ENCODE measurements at places on chromosomes 7 and 10.

GRCh38 chr10:91713461-91714072, 80.7 kb upstream of the PPP1R3C start:
- DNase-seq = no peak

DNA sequence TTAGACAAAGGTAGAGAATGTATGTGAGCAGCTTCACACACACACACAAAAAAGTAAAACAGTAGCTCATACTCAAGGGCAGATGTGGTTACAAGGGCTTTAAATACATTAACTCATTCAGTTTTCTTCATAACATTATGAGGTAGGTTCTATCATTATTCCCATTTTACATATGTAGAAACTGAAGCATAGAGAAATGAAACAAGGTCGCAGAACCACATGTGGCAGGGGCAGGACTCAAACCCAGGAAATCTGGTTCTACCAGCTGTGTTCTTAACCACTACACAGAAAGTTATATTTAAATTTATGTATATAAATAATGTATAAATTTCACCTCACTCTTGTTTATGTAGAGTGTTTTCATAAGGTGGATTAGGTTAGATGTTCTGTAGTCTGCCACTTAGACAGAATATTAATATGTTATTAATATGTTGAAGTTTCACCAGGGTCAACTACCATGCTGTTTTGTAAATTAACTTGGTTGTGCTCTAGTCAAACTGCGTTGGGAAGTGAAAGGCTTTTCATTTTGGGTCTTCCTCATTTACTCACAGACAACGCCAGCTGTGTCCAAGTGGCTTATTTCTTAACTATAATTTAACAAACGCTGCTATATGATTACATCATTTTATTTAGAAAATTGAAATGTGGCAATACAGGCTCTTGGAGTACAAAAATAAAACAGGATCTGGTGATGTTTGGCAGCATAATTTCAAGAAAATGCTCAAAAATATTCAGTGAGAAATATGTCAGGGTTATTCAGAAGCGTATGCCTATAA, 138.4 kb downstream of the MDFIC start:
- no peak for DNase-seq

DNA sequence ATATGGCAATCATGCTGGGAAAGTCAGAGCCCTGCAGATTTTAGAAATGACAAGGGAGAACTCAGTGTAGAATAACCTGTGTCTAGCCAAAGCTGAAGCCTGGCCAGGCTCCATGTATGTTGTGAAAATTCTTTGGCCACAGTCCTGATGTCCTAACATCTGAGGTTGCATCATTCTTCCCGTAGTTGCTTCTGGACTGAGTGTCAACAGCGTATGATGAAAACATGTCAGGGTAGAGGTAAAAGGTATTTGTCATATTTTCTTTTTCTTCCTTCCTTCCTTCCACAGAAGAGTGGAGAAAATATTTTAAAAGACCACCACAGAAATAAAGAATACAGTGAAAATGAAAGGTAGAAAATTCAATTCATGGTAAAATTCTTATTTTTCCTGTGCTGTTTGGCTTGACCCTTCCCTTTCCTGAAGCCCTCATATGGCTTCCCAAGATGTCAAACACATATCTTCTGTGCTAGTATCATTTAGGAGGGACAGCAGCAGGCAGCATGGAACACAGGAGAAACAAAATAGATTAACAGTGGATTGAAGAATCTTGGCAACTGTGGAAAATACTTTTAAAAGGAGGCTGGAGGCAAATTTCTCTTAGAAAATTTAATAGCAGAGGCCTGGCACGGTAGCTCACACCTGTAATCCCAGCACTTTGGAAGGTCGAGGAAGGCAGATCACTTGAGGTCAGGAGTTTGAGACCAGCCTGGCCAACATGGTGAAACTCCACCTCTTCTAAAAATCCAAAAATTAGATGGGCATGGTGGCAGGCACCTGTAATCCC, 18.9 kb upstream of the NRBF2 start:
- DNase-seq = peak; percentile 72

- DNase-seq = no peak
Observed at GRCh38 chr10:103493916-103494877, 692 bp downstream of the NEURL1 start.

GRCh38 chr7:30466266-30466665, 12.3 kb downstream of the NOD1 start:
- no peak for DNase-seq

GRCh38 chr10:78283069-78283682, 249.5 kb downstream of the RPS24 start:
- DNase-seq = no peak
